ENCODE measurements at places on chromosomes 5 and 9. TPM values are rescaled to one million over a fixed set of nuclear protein-coding genes. Genes with fewer than 3 reads are reported as not detected.

P4HA2 gene
- 21.3 TPM for total RNA-seq

CFAP157 gene
- 0.94 TPM for total RNA-seq

CCL21 gene
- not detected for total RNA-seq

ITGA2 gene
- total RNA-seq = 5.9 TPM

DMGDH gene
- total RNA-seq = 3.1 TPM

ECM2 gene
- 2.2 TPM for total RNA-seq

CTXN3 gene
- total RNA-seq = 0.63 TPM

BTNL8 gene
- total RNA-seq = not detected
